RWPE2 (cell line): ENCODE measurements at places on chromosomes 4 and X.
A peak's percentile ranks its signal among the peaks of the same experiment; 100 is the strongest.

DNA sequence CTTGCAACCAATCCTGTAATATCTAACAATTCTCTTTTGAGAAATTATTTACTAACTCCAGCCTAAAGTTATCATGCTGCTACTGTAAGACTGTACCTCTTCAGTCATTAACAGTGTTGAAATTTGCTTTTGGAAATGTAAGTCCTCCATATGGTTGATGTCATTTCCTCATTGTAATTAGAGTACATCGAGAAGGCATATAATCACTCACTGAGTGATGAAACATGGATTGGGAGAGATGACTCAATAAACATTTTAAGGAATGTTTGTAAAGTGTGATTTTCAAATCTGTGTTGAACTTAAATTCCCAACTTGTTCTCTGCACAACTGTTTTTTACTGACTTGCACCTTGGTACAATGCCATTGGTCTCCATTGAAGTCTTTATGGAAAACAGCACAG, 61.2 kb downstream of the HMGB2 start:
- no peak for DNase-seq

DNA sequence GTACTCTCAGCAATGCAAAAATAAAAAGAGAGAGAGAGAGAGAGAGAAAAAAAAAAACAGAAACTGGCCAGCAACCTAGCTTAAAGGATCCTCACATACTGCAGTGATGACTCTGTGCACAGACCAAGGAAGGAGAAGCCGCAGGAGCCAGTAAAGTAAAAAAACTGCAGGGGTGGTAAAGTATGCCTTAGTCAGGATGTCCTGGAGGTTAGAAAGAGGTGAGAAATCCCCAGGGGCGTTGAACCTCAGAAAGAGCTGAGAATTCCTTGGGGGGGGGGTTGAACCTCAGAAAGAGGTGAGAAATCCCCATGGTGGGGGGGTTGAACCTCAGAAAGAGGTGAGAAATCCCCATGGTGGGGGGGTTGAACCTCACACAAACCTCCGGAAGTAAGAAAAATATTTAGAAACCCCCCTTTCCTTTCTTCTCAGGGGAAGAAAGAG, 48.0 kb downstream of the MAGEA9 start:
- DNase-seq: no peak

- no peak for DNase-seq
Measured at GRCh38 chr4:15322006-15322405, 105.8 kb upstream of the C1QTNF7 start.

DNA sequence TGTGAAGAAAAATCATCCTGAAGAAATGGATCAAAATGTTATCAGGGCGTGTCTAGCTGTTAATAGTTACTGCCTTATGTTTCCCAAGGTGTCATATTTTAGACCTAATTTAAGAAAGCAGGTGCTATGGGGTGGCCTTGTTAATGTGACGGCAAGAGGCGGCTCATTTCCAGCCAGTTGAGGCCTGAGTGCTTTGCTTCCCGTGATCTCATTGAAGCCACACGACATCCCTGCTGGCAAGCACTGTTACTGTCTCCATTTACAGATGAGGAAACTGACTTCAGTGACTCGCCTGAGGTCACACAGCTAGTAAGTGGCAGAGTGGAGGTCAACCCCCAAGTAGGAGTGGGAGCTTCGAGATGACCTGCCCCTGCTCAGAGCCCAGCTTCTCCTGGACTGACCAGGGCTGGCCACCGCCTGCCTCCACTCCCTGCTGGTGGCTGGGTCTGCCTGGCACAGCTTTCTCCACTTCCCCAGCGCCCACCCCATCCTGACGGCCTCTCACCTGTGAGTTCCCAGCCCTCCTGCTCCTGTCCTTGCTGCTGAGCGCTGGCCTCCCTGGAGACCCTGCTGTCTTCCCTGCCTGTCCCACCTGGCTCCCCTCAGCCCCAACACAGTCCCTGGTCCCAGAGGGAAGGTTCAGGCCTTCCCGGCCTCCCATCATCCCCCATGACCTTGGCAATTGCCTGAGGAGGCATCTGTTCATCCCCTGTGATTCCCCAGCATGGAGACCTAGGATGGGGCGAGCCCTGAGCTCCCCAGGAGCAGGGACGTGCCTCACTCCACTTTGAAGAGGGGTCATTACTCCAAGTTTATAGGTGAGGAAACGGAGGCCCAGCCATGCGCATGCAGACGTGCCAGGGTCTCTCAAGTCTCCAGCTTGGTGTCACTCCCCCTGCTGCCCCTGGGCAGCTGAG, 47.7 kb upstream of the SORCS2 start:
- DNase-seq: no peak

DNA sequence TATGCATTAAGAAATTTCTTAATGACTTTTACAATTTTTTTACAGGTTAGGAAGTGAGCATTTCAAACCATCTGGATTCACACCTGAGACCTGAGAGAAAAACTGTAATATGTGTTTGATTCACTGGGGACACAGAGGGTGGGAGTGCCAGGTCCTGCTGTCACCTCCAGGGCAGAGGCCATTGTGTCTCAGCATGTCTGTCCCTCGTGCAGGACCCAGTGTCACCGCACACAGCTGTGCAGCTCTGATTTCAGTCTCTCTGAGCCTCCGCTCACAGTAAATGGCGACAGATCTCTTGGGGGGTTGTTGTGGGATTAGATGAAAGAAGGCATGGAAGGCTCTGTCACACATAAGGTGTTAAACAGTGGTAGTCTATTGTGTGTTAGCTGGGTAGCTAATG, 23.0 kb upstream of the CLDN24 start:
- no peak for DNase-seq

DNA sequence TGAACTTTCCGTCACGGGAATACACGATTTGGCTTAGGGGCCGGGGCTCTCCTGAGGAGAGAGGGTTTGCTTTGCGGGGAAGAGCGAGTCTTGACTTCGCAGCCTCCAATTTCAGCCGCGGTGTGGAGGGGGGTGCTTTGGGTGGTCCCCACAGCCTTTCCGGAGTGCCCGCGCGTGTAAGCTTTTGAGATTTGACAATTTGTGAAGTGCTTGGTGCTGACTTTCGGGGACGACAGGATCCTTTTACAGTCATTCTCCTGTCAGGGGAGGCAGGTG, 355 bp downstream of the SCML1 start:
- no peak for DNase-seq

- no peak for DNase-seq
Measured at GRCh38 chr4:142778430-142778829, 67.7 kb downstream of the INPP4B start.

DNA sequence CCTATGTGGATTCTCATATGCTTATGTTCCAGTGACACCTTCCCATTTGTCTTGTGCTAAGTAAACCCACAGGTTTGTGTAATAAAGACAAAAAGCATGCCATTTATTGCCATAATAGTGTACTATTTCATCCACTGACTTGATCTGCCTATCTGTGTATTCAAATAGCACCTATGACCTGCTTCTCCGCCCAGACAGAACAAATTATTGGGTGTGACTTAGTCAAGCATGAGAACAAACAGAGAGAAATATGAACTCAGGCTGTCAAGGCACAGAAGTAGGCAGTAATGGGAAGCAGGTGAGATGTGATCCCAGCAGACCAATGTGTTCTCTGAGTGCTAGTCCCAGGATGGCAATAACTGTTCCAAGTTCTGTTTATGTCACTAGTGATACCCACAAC, 25.4 kb downstream of the ELOVL6 start:
- DNase-seq: no peak

GRCh38 chr4:17577665-17578481, 875 bp downstream of the LAP3 start:
- DNase-seq: no peak

GRCh38 chrX:154540897-154541535, 5.6 kb downstream of the G6PD start:
- peak; percentile 73 for DNase-seq

DNA sequence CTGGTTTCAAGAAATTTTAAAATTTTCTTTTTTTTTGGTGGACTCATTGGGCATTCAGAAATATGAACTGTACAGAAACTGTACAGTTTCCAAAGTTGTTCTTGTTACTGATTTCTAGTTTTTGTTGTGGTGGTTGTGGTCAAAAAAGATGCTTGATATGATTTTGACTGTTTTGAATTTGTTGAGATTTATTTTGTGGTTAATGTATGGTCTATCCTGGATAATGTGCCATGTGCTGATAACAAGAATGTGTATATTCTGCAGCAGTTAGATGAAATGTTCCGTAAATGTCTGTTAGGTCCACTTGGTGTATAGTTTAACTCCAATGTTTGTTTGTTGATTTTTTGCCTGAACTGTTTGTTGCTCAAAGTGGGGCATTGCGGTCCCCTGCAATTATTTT, 127.6 kb upstream of the NUDT6 start:
- DNase-seq: no peak

- no peak for DNase-seq
Measured at GRCh38 chr4:41141900-41142299, 72.4 kb downstream of the APBB2 start.

GRCh38 chr4:109435635-109436034, 2.0 kb downstream of the SEC24B start:
- DNase-seq: no peak

DNA sequence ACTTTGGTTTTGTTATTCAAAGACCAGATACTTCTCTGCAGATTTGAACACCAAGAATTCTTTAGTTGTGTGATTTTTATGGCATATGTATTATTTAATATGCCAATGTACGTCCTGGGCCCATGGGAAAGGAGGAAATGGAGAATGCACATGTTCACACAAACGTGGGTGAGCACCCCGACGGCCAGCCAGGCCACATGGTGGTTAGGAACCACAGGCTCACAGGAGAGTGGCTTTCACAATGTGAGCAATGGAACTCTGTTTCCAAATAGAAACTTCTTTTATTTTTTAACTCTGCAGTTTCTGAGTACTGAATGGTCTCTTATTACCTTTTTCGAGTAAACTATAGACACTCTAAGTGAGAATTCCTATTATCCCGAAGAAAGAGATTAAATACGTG, 58.0 kb upstream of the UNC5C start:
- no peak for DNase-seq
